ENCODE measurements at places on chromosomes 7 and 10.

GRCh38 chr10:43861966-43862751, 213.5 kb upstream of the ZNF32 start:
- DNase-seq: no peak

DNA sequence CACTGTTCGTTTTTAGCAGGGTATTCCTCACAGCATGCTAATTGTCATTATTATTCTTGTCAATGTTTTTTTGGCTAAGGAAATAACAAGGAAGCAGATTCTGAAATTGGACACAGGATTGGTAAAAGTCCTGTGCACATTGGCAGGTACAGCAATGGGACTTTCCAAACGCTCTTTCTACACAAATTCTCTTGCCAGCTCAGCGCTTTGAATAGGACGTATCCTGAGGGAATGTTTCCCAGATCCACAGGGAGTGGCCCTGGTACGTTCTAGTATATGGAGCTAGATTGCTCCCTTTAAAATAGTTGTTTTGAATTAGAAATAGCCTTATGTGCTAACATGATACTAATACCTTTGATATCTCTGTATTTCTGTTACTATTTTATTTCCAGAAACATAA, 82.8 kb upstream of the GRB10 start:
- no peak for DNase-seq

DNA sequence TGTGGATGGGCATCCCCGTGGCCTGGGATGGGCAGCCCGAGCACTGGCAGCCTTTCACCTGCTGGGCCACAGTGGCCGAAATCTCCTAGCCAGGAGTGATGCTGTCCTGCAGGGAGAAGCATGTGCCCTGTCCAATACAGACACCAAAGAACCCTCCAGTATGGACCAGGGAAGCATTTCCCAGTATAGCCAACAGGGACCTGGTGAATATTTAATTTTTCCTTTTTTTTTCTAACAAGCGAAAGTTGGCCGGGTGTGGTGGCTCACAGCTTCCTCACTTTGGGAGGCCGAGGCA, 11.0 kb downstream of the IMPDH1 start:
- DNase-seq: no peak

- DNase-seq: no peak
Measured at GRCh38 chr10:88652616-88653015, 11.6 kb upstream of the LIPF start.

GRCh38 chr7:22447008-22447407, 53.0 kb downstream of the STEAP1B start:
- DNase-seq: no peak

DNA sequence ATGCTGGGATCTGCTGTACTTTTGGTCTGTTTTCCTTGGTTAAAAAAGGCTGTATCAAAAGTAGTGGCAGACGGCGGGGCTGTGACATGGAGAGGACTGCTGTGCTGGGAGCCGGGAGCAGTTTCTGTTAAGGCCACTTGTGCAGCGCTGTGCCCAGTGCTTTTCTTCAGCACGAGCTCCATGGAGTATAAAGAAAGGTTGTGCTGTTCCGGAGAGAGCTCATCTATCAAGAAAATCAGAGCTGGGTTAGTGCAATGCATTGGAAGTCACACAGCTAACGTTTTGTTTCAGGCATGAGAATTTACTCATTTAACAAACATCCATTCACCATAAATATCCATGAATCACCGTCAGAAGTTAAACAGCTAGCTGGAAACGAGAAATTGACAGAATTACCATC, 62.0 kb downstream of the KIAA1549 start:
- DNase-seq: no peak

GRCh38 chr10:125859128-125859817, 21.8 kb downstream of the DHX32 start:
- DNase-seq: no peak

GRCh38 chr7:72152161-72153131, 259.7 kb downstream of the CALN1 start:
- DNase-seq: no peak

- DNase-seq: no peak
Measured at GRCh38 chr7:115227473-115228235, 305.8 kb downstream of the MDFIC start.

GRCh38 chr7:131882321-131882720, 325.9 kb upstream of the PODXL start:
- DNase-seq: no peak

GRCh38 chr10:60187691-60188090, 202.0 kb downstream of the ANK3 start:
- no peak for DNase-seq

DNA sequence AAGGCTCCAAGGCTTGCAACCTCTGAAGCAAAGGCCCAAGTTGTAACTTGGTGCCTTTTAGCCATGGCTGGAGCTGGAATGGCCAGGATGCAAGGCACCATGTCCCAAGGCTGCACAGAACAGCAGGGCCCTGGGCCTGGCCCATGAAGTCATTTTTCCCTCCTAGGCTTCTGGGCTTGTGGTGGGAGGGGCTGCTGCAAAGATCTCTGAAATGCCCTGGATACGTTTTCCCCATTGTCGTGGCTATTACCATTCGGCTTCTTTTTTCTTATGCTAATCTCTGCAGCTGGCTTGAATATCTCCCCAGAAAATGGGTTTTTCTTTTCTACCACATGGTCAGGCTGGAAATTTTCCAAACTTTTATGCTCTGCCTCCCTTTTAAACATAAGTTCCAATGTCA, 234.2 kb downstream of the CDK14 start:
- no peak for DNase-seq

DNA sequence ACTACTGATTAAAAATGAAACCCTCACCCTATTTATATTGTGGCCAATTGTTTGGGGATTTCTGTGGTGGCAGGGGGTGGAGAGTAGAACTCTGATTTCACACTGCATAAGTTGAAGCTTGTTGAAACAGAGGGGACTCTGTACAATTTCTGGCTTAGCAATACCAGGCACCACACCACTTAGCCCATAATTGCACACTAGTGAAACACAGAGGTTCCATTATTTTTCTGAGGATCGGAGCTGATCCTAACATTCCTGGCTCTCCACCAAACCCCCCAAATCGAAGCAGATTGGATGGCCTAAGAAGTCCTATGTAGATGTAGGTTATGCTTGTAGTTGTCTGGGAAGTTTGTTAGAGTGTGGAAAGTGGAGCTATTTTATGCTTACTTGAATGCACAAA, 47.0 kb downstream of the PTN start:
- no peak for DNase-seq

- no peak for DNase-seq
Measured at GRCh38 chr10:116910910-116911309, 61.6 kb downstream of the ENO4 start.

- no peak for DNase-seq
Measured at GRCh38 chr7:107559864-107560263, 3.9 kb downstream of the COG5 start.

DNA sequence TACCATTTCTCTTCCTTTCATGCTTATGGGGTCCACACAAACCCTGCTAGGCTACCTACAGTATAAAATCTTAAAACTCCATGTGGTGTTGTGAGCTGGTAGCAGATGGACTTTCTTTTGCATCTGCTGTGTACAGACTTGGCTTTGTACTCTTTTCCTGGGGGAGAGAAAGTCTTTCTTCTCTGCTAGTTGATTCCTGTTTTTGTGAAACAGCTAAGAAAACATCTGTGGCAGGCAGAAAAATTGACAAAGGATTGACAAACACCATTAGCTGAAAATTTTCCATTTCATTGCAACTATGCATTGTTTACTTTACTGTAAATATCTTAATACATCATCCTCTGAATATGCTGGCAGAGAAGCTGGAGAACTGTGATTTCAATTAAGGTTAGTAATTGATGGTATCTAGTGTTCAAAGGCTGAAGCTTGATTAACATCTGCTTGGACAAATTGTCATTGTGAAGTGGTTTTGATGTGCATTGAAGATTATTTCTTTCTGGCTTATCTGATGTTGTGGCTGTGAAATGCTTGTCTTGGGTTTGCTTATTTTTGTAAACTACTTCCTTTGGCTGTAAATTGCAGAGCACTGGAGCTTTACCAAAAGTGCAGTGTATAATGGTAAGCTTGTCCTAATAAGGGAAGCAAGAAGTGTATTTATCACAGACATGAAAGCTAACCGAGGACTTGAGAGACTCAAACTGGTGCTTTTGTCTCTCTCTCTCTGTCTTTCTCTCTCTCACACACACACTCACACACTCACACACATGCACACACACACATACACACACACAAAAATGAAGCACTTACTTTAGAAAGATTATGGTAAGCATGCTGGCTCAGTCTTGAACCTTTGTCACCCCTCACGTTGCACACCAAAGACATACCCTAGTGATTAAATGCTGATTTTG, at the start of gene FOXP2:
Gene FOXP2 (plus strand): TSS at position 660 of the 908 bp plus-strand sequence. CDS start 11,697 bp downstream, outside the sequence.
- DNase-seq: no peak

- DNase-seq: no peak
Measured at GRCh38 chr10:120272350-120272749, 184.7 kb upstream of the PLPP4 start.

DNA sequence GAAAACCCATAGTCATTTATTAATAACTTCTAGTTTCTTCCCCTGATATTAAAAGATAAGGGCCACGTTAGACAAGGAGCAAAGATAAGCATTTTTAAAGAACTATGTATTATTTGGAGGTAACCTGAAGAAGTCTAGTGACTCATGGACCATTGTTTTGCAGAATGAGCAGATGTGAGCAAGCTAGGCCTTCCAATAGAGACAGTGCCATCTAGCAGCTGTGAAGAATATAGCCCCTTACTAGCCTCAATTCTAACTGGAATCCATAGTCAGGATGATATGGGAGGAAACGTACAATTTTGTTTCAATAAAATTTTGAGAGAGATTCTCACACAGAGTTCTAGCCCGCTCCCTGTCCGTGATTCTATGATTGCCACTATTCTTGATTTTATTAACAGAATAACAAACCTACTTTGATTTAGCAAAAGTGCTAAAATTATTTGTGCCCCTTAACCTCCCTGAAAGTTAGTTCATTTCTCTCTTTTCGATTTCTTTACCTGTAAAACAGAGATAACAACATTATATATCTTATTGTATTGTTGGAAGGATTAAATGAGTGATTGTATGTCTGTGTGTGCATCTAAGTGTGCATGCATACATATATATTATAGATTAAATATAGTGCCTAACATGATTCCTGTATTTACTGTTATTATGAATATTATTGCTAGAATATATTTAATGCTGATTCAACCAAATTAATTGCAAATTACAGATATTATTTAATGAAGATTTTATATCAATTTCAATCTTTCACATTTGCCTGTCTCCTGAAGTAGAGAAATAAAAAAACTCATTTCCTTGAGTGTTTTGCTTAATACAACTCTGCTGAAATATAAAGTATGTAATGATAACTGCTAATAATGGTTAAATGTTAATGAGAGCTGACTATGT, 22.7 kb downstream of the FAM237B start:
- DNase-seq: no peak

DNA sequence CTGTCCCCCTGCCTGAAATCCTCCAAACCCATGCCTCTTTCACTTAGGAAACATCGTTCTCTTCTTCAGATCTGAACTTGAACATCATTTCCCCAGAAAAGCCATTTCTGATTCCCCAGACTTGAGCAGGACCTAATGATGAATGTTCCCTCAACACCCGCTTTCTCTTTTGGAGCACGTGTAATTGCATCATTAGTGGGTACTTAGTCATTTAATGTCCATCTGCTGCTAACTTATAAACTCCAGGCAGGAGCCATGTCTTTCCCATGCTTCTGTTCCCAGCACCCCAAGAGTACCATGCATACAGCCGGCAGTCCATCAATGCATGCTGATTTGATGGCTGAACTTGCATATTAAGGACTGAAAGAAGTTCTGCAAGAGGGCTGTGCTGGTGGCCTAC, 36.5 kb upstream of the ECHDC3 start:
- no peak for DNase-seq

DNA sequence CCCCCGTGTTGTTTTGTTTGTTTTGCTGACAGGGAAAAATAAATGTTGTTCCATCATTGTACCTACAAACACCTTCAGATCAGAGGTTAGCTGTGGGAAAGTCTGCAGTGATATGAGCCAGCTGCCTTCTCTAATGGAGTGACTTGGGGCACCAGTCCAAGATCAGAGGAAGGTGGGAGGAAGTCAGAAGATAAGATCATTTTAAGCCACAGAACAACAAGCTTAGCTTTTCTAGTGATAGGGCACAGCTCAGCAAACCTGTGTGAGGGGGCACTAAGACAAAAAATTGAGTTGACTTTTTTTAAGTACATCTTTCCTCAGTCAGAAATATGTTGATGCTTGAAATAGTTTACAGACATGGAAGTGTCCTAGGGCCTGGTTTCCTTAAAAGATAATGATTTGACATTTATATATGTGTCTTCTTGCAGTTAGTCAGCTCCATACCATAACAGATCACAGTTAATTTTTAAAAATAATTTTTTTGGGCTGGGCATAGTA, 240.3 kb upstream of the KAT6B start:
- DNase-seq: peak; percentile 43

GRCh38 chr7:44367475-44368043, 42.2 kb upstream of the CAMK2B start:
- no peak for DNase-seq

DNA sequence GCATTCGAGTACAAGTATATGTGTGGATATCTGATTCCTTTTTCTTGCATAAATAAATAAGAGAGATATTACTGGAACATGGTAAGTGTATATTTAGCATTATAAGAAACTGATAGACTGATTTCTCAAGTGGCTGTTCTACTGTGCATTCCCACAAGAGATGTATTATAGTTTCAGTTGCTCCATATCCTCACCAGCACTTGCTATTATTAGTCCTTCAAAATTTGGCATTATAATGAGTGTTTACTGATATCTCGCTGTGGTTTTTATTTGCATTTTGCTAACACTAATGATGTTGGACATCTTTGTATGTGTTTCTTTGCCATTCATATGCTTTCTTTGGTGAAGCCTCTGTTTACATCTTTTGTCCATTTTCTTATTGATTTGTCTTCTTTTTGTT, 4.4 kb upstream of the CLRN3 start:
- DNase-seq: no peak

- no peak for DNase-seq
Measured at GRCh38 chr7:143882604-143883078, 19.3 kb downstream of the TCAF1 start.

DNA sequence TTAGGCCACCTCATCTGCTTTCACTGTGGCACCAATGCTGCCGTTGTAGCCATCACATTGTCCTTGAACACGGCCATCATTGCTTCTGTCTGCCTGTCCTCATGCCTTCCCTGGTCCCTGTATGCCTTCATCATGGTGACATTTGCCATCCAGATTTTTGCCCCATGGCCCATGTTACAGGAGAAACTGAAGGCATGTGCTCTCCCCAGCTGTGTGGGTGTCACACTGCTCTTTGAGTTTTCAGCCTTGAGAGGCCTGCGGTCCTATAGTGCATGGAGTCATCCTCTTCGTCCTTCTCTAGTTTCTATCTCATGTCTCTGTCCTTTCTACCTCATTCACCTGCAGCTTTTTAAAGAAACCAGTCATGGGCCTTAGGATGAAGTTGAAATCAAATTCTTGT, 6.2 kb upstream of the SLC26A3 start:
- no peak for DNase-seq

DNA sequence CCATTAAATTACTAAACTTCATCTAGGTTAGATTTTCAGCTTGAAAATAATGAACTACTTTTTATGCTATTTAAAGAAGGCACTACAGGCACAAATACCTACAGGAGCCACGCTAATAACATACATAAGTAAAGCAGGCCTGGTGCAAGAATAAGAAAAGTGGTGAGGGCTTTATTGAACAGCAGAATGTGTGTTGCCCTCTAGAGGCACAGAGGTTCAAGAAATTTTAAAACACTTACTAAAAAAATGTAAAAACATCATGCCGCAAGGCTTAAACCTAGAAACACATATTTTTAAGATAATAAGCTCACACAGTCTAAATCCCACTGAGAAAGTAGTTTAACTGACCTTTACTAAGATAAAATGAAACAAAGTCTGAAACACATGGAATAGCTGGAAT, 20.3 kb downstream of the CACUL1 start:
- no peak for DNase-seq

All from activated naive CD4-positive, alpha-beta T cell treated with anti-CD3 and anti-CD28 coated beads, Interleukin-2, amount 50 U/mL, for 16 hours (primary cell).